ENCODE measurements at places on chromosomes 6 and 20.

GRCh38 chr6:45650524-45651135, 272.9 kb upstream of the SUPT3H start:
- no peak for DNase-seq

- DNase-seq = no peak
These were observed 42.1 kb upstream of the ZNF184 start for GRCh38 chr6:27514906-27515495.

DNA sequence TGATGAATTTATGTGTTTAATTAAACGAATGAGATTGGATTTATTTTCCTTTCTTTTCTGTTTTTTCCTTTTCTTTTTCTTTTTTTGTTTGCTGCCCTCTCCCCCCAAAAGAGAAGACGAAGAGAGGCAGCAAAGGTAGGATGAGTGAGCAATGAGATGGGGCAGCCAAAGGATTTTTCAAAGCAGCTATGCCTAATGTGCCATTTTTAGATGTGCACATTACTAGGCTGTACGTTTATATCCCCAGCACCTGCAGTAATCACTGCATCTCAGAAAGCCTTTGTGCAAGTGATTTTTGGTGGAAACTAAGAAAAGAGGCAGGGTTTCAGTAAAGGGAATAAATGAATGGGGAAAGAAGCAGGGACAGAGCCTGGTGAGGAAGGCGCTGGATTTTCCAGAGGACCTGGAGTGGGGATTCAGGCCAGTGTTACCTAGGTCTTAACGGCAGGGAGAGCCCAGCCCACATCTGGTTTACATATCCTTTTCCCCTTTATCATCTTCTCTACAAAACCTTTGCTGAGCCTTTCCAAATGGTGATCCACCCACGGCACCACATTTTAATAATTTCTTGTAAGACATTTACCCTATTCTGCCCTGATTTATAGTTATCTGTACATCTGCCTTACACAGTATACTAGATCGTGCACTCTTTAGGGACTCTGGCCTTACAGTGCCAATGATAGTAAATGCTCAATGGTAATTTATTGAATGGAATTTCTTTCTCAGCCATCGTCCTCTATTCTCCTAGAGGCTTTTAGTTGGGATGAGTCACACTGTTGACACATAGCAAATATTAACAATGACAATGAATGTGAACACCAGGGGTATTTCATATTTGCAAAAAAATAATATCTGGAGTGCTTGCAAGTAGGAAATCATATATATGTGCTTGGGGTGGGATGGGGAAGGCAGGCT, 38.3 kb upstream of the ATXN1 start:
- no peak for DNase-seq

GRCh38 chr6:19979059-19979458, 141.9 kb downstream of the ID4 start:
- DNase-seq = no peak

- peak; percentile 53 for DNase-seq
These were observed 103.0 kb downstream of the ADGRB3 start for GRCh38 chr6:68738039-68738438.

- DNase-seq = no peak
These were observed 100.9 kb downstream of the OPRM1 start for GRCh38 chr6:154139892-154140291.

- peak; percentile 23 for DNase-seq
These were observed 889.1 kb upstream of the MAP3K7 start for GRCh38 chr6:91476000-91476399.

- no peak for DNase-seq
These were observed 9.8 kb downstream of the CTSZ start for GRCh38 chr20:58997141-58997770.

DNA sequence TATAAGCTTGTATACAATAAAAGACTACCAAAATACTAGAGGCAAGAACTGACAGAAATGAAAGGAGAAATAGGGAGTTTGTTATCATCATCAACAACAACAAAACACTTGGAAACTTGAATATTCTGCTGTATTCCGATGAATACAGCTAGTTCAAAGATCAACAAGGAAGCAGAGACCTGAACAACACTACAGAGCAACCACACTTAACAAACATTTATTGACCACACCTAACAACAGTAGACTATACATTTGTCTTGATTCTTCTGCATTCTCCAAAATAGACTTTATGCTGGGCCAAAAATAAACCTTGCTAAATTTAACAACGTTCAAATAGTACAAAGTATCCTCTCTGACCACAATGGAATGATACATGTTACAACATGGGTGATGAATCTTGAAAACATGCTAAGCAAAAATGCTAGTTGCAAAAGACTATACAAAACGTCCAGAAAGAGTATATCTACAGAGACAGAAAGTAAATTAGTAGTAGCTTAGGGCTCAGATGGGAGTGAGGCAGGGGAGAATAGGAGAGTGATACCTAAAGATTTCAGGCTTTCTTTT, 39.1 kb upstream of the PAK5 start:
- no peak for DNase-seq

GRCh38 chr6:107820338-107821261, 3.5 kb downstream of the SCML4 start:
- no peak for DNase-seq

GRCh38 chr6:1497761-1498105, 108.4 kb downstream of the FOXF2 start:
- DNase-seq = no peak

DNA sequence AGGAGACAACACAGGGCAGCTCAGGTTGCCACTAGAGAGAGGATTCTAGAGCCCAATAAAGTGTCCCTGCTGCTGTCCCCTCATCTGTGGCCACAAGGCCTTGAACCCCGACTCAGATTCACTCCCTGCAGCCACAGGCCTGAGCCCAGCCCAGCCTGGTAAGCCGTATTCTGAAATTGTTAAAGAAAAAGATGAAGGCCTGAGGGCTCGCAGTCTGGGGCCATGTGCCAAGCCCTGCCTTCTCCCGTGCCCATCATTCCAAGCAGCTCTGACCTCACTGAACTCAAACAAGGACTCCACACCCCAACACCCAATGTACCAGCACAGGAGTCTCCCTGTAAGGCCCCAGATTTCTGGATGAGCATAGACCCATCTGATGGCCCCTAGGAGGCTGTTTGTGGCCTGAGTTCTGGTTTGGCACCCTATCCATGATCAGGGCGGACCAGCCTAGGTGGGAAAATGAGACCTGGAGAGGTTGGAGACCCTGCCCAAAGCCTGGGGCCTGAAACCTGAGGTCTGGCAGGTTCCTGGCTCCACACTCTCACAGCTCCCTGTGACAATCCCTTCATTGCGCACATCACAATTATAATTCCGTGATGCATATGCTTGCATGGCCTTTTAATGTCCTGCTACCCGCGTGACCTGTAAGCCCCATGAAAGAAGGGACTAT, 62.0 kb upstream of the TOP1 start:
- no peak for DNase-seq

GRCh38 chr6:164227952-164228522, 813.5 kb downstream of the QKI start:
- no peak for DNase-seq

DNA sequence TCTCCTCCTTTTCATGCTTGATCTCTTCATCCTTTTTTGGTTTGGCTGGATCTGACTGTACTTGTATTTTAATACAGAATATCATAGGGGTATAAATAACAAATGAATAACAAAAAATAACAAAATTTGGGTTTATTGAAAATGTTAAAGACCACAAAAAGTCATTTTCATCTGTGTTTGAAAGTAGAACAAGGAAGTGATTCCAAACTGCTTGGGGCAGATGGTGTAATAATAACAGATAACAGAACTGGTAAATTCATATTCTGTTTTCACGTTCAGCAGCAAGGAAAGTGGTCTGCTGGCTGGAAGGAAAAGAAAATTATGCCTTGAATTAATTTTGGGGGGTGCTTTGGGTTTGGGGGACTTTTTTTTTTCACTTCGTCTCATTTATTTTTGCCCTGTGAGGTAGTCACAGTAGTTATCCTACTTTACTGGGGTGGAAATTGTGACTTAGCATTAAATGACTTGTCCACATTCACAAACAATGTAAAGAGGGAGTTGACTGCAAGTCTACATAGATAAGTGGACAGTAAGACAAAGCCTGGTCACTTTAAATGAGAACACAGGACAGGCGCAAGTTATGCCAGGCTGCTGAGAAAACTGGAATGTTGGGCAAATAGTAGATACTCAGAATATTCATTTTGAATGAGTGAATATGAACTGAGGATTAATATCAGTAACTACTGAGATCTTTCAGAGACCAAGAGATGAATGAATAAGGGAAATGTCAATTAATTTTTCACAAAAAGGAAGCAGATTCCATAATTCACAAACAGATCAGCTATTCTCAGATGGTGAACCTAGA, 193.9 kb upstream of the CITED2 start:
- DNase-seq = no peak

- no peak for DNase-seq
These were observed 67.0 kb upstream of the SIRPA start for GRCh38 chr20:1827974-1828785.

GRCh38 chr20:48467622-48468021, 360.2 kb downstream of the PREX1 start:
- DNase-seq = no peak

DNA sequence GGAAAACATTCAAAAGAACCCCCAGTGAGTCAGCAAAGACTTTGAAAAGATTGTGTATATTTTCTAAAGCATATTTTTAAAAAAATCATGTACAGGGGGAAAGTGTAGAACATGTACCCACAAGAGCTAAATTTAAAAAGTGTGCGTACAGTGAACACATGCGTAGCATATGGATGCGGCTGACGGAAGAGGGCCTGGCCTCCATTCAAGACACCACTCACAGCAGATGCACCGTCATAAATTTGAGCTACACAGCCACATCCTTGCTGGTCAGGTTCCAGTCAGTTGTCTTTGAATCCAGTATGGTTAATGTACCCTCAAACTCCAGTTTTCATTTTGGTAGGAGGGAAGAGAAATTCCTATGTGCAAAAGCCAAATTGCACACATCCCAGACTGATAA, 54.3 kb upstream of the SPACA1 start:
- DNase-seq = no peak

DNA sequence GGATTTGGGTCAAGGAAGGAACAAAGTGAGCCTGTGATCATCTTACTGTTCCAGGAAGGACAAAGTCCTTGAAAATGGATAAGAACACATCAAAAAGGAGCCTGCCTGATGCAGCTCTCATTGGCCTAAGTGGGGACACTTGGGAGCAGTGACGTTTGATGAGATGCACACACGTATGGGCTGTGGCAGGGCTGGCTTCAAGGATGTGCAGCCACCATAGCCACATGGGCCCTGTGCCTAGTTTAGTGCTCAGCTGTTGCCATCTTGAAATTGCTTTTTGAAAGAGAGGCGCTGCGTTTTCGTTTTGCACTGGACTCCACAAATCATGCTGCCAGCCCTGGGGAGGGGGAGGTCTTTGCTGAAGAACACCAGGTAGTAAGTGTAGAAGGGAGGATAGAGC, 6.6 kb upstream of the NPEPL1 start:
- DNase-seq = no peak

DNA sequence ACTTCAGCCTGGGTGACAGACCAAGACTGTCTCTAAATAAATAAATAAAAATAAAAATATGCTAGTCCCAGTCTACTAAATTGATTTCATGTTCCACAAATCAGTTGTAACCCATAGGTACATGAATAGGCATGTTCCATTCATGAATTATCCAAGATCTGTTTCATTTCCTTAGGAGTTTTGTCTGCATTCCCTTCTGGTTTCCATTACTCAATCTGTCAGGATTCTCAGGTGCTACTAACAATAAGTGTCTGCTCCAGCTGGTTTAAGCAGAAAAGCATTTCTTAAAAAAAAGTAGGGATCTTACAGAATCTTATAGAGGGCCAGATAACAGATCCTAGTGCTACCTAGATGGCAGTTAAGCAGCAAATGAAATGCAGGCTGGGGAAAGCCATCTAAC, 15.6 kb upstream of the PKIG start:
- no peak for DNase-seq

DNA sequence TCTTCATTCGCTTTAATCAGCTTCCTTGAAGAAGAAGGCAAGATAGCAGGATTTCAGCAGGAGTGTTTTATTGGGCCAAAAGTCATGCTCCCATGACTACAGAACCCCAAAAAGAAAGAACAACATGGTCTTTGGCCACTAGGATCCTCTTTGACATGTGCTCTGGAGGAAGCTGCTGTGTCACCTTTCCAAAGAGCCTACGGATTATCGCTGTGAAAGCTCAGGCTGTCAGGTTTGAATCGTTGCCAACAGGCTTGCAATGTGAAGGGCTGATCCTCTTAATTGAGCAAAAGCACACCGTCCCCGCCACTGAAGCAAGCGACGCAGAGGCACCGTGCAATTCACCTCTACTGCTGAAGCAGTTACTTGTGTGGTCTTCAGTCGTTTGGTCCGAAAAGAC, 29.0 kb downstream of the MYLIP start:
- peak; percentile 89 for DNase-seq

GRCh38 chr20:62944746-62945145, 6.8 kb downstream of the GID8 start:
- DNase-seq = no peak

GRCh38 chr20:35030136-35030535, 62.5 kb downstream of the TRPC4AP start:
- no peak for DNase-seq

DNA sequence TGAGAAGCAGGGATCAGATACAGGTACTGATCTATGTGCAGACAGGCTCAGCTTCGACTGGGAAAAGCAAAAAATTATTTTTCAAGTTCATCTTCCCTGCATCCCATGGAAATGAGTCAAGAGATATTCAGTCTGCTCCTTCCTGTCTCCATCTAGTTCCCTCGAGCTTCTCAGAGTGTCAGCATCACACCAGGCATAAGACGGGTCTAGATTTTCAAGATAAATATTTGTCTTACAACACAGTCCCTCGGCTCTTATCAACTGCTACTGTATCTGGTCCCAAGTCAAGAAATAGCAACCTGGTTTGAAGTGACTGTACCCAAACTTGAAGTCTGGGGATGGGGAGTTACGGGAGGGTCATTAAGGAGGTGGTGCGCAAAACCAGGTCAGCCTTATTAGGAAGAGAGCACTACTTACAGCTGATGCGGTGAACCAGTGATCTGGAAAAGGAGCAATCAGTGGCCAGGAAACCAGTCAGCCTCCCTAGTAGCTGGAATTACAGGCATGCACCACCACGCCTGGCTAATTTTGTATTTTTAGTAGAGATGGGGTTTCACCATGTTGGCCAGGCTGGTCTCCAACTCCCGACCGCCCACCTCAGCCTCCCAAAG, 29.7 kb downstream of the ZMYND8 start:
- no peak for DNase-seq

GRCh38 chr6:100175814-100176310, 181.8 kb upstream of the MCHR2 start:
- no peak for DNase-seq

DNA sequence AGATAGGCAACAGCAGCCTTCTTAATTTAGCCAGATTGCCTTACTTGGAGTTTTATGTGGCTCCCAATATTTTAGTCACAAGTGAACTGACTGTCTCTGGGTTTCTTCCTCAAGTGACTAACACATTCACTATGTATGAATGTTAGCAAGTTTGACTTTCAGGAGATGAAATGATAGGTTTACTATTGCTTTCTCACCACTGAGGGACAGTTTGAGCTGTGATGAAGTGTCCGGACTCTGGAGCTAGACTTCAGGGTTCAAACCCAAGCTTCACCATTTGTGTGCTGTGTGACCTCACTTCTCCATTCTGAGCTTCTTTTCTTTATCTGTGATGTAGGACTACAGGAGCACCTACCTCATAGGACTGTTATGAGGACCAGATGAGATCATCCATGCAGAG, 8.2 kb downstream of the DHX35 start:
- no peak for DNase-seq

- no peak for DNase-seq
These were observed 20.8 kb downstream of the SYCP2 start for GRCh38 chr20:59912609-59913008.
